Stimulated activated CD4-positive, alpha-beta T cell treated with anti-CD3 and anti-CD28 coated beads, Interleukin-15, amount 100 ng/mL, for 24 hours (primary cell): ENCODE measurements at places on chromosomes 12 and 14.

- no peak for DNase-seq
Measured at GRCh38 chr12:123877968-123878367, 94.7 kb downstream of the CCDC92 start.

DNA sequence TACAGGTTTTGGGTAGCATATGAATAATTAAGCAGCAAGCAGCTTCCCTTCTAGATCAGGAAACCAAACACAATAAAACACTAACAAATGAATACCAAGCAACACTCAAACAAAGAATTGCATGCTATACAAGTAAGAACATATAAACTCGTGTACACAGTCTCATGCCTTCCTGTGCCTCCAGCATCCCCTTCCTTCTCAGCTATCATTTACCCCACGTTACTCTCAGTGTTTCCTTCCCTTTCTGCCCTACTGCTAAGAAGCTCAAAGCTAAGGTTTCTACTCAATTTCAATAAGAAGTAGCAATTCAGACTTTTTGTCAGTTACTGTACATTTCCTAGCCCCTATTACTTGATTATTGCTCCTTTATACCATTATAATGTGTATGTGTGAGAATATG, 81.0 kb downstream of the DUSP16 start:
- no peak for DNase-seq

- no peak for DNase-seq
Measured at GRCh38 chr14:104143521-104144452, 5.4 kb downstream of the KIF26A start.

GRCh38 chr12:20415028-20415427, 46.7 kb downstream of the PDE3A start:
- no peak for DNase-seq

DNA sequence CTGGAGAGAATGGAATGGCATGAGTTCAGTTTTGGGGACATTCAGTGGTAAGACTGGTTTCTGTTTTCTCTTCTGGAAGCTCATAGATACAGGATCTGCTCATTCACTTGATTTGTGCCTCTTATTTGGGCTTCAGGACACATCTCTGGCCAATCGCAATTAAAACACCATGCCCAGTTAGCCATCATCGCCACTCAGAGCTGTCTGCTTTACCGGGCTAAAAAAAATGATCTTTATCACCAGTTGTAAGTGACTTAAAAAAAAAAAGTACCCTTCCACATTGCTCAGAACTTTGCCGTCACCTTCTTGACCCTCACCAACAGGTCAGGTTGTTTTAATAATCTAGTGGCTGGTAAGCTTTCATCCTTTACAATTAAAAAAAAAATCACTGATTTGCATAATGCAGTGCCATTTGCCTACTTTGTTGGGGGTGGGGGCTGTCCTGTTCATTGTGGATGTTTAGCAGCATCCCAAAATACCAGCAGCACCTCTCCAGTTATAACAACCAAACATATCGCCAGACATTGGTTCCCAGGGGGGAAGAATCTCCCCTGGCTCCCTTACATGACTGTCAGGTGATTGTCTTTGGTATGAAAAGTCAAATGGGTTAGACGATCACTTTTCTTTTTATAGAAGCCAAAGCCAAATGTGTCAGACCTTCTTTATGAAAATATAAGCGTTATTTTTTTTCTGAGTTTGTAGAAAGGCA, 150.1 kb downstream of the PRKCH start:
- no peak for DNase-seq

DNA sequence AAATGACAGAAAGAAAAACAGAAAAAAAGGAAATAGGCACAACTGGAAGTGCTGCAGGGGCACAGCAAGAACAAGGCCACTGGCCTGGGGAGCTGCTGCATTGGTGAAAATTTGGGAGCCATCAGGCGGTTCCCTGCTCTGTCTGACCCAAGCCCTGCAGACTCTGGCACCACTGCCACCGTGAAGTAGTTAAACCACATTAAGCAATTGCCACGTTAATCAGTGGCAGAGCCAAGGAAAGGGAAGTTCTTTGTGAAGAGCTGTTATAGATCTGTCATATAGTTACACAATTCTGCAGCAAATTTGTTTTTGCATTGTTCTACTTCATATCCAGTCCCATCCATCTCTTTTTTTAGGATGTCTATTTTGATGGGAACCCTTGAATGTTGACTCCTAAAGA, 915.3 kb downstream of the FSCB start:
- DNase-seq: no peak

- DNase-seq: no peak
Measured at GRCh38 chr14:96181186-96182056, 23.2 kb upstream of the BDKRB2 start.

DNA sequence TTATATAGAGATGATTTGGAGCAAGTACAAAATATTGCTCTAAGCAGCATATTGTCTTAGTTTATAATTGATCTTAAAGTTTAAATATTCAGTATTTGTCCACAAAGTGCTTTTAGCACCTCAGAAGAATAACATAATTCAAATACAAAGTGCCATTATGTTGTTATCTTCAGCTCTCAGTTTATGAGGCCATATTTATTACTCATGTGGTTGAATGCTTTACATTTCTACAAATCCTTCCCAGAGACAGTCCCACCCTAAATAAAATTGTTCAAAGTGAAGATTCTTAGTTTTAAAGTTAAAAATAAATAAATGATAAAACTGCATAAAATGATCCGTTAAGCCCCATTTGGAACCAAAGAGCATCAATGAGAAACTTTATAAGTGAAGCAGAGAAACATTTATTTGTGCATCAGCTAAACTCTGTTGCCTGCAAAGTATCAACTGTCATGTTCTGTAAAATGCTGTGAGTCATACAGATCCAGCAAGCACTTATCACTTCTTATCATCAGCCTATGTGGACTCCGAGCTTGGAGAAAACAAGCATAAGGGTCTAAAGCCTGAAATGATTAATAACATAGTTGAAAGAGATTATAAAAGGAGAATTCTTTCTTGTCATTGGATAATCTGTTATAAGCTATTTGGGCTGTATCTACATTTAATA, 218.9 kb downstream of the ADAMTS20 start:
- no peak for DNase-seq

GRCh38 chr12:31589598-31589903, 1.4 kb downstream of the DENND5B start:
- DNase-seq: peak; percentile 60

DNA sequence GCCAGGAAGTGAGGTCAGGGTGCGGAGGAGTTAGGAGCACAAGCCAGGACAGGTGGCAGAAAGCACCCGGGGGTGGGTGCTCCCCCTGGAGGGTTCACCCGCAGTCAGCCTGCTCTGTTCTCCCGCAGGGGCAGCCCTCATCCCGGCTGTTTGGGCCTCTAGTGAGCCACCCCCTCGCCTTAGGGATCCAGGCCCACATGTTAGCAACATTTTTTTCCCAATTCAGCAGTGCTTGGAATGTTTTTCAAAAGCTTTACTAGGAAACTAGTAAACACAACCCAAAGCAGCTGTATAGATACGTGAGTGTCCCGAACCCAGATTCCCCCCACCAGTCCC, 28.5 kb upstream of the NXPH4 start:
- DNase-seq: no peak

DNA sequence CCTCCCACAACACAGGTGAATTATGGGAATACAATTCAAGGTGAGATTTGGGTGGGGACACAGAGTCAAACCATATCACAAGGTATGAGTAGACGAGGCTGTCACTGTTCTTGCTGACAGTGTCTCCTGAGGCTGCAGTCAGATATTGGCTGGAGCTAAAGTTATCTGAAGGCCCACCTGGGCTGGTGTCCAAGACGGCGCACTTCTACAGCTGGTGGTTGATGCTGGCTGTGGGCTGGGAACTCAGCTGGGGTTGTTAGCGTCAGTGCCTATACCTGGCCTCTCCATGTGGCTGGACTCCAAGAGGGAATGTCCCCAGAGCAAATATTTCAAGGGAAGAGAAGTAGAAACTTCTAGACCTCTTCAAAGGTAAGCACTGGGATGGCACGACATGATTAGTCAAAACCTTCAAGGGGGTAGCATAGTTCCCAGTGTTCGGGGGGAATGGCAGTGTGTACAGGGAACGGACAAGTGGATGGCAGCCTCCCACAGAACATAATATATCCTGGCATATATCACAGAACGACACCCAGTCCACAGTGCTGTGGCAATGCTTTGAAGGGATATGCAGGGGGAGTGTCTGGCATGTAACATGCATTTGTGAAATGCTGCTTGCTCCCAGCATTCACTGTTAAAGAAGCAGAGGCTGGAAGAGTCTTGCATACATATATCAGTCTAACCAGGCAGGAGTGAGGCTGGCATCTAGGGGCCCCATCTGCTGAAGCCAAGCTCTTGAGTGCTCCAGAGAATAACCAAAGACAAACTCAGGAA, 126.7 kb upstream of the RFLNA start:
- no peak for DNase-seq

DNA sequence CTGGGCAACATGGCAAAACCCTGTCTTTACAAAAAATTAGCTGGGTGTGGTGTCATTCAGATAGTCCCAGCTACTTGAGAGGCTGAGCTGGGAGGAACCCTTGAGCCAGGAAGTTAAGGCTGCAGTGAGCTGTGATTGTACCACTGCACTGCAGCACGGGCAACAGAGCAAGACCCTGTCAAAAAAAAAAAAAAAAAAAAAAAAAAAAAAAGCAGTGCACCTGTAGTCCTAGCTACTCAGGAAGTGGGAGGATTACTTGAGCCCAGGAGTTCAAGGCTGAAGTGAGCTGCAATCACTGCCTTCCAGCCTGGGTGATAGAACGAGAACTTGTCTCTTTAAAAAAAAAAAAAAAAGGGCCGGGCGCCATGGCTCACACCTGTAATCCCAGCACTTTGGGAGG, 5.6 kb downstream of the REM2 start:
- no peak for DNase-seq

DNA sequence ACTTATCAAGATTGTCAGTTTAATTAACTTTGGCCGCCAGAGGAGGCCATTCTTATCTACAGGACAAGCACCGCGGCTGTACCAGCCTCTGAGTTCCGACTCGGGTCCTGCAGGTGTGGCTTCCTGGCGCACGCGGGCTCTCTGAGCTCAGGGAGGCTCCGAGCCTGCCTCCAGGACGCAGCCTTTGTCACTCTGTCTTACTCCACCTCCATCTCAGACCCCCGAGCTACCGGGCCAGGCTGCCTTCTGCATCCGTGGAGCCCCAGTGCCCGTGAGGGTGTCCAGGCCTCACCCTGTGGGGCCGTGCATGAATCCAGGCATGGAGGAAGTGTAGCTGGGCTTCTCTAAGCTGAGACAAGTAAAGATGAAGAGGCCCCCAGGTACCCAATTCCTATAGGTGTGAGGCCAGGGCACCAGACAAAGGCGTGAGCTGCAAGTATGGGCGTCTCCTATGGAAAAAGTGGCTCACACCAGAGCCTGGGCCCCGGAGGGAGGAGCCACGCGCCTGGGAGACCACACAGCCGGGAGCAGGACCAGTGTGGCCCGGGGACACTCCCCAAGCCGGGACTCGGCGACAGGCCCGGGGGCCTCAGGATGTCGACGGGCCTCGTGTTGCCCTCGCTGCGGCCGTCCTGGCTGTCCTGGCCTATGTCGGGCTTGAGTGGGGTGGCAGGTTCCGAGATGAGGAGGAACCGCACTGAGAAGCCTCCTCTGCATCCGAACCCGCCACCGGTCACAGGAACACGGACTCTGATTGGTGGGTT, 42.8 kb downstream of the NOC4L start:
- DNase-seq: peak; percentile 34

GRCh38 chr14:74309125-74310022, 6.6 kb upstream of the ABCD4 start:
- DNase-seq: no peak

DNA sequence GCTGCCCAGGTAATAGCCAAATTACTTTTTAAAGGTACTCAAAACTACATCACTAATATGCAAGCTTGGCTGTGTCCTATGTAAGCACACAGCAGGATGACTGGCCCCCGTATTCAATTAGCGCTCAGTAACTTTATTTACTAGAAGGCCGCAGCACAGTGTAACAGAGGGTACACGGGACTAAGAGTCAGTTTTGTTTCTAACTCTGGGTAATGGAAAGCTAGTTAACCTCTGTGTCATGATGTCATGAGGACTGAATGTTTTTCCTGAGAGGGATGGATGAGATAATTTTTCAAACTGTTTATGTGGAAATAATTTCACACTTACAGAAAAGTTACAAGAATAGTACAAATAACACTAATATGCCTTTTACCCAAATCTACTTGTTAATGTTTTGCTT, 27.1 kb downstream of the GALNT4 start:
- DNase-seq: no peak

GRCh38 chr12:103012884-103013283, 55.4 kb downstream of the ASCL1 start:
- no peak for DNase-seq

- no peak for DNase-seq
Measured at GRCh38 chr14:104103061-104103445, 17.6 kb downstream of the ASPG start.

DNA sequence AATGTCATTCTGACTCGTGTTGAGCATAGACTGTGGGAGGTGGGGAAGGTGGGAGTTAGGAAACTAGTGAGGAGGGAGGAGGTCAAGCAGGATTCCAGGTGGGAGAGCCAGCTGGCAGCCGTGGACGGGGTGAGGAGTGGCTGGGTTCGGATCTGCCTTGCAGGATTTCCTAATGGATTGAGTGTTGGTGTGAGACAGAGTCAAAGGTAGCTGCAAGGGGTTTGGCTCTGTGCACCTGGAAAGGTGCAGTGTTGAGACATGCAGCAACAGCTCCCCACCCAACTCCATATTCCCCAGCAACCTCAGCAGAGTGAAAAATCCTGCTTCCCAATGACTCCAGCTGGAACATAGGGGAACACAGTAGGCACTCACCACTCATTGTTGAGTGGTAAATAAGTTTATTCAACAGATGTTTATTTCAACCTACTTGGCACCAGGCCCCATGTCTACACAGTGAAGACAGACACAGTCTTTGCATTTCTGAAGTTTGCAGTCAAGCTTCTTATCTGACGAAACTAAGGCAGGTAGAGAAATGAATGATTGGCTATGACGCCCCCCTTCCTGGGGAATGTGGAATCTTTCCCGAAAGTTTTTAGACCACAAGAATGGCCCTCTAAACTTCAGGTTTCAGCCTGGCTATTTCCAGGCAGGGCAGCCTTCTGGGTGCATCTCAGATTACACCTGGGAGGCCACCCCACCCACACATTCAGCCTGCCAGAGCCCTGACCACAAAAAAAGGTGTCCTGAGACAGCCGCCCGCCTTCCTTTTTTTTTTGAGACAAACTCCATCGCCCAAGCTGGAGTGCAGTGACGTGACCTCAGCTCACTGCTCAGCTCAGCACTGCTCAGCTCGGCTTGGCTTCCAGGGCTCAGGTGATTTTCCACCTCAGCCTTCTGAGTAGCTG, 37.9 kb upstream of the PLEKHG6 start:
- peak; percentile 26 for DNase-seq

DNA sequence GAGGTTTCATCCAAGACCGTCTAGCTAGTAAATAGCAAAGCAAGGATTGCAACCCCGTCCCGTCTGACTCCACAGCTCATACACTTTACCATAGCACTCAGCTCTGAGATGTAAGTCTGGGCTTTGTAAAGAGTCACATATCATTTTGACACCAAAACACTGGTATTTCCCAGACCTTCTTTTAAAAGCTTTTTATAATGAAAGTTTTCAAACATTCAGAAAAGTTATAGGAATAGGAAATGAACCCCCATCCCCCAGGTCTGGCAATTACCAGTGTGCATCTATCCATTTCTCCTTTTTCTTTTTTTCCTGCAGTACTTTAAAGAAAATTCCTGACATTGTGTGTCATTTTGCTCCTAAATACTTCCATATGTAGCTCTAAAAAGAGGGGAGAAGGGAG, 183.6 kb upstream of the CCND2 start:
- DNase-seq: no peak
